ENCODE measurements at places on chromosomes 5 and 9. TPM values are rescaled to one million over a fixed set of nuclear protein-coding genes. Genes with fewer than 3 reads are reported as not detected.

NR2F1 gene
- total RNA-seq, result 10.2 TPM

PAXX gene
- 8.0 TPM for total RNA-seq

CSF1R gene
- total RNA-seq, result 0.69 TPM

ARHGEF39 gene
- total RNA-seq, result 0.26 TPM

POU4F3 gene
- total RNA-seq, result 0.10 TPM

ADAMTS6 gene
- total RNA-seq, result 90.7 TPM

DNAH5 gene
- total RNA-seq, result 0.20 TPM

LCN9 gene
- not detected for total RNA-seq

NFIB gene
- total RNA-seq, result 39.1 TPM

TMEM252 gene
- not detected for total RNA-seq

BTNL9 gene
- total RNA-seq, result not detected

GRIA1 gene
- total RNA-seq, result 2.4 TPM

Measured in smooth muscle cell of the pulmonary artery (primary cell).